ENCODE measurements at places on chromosomes 5 and 9.
A peak's percentile ranks its signal among the peaks of the same experiment; 100 is the strongest.

DNA sequence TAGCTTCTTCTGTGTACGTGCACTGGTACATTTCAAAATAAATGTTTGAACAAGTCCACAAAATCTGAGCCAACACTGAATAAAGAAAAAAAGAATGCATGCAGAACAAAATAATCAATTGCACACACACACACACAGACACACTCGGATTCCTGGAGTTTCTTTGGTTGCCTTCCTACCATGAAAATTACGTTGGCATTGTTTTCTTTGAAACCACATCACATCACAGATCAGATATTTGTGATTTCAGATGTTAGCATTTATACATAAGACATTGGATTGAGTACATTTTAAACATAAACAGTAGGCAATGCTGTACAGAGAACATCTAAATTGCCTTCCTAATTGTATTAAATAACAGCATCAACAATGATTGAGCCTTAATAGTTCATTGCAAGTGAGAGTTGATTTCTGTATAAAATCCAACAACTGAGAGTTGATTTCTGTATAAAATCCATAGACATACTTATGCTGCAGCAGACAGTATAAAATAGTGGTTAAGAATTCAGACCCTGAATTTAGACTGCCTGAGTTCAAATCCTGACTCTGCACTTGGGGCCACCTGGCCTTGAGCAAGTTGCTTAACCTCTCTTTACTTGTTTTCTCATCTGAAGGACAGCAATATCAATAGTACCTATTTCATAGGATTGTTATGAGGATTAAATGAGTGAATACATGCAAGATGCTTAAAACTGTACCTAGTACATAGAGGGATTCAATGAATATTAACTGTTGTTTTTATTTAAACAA is 101.7 kb upstream of the IFNE start:
- no peak for DNase-seq

- DNase-seq = peak; percentile 60
These were observed at the start of gene TNFSF8 for GRCh38 chr9:114930056-114930812. TNFSF8 (minus strand) TSS chr9:114930591; CDS start chr9:114930303, 288 bp downstream.

DNA sequence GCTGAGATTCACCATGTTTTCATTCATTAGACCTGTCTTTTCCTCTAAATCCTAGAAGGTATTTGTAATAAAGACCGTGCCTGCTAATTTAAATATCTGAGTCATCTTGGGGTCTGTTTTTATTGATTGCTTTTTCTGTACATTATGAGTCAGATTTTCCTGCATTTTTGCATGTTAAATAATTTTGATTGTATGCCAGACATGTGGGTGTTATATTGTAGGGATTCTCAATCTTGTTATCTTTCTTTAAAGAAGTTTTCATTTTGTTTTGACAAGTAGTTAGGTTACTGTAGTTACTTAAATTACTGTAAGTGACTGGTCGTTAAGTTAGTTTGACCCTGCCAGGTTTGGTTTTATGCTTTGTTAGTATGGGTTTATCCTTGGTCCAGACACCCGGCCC is 35.1 kb downstream of the EXOSC2 start:
- no peak for DNase-seq

DNA sequence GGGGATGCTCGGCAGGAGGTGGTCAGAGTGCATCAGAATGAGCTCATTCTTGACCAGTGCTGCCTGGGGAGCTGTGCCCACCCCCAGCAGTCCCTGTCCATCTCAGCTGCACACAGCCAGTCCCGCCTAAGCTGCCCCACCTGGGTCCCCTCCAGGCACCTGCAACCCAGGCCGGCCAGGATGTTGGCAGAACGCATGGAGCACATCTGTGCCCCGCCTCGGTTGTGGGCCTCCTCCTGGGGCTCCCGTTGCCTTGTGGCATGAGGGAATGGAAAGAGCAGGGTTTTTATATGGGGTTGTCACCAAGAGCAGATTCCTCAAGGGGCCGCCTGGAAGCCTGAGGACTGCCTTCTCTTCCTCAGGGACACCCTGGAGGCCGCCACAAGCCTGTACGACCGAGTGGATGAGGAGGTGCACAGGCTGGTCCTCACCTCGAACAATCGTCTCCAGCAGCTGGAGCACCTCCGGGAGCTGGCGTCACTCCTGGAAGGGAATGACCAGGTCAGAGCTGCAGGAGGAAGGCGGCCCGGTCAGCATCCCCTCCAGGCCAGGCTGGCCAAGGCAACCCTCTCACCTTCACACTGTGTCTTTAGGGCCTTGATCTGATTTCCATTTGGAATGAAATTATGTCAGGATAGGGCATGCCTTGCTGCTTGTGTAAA is 34.8 kb upstream of the LRRC14B start:
- DNase-seq = no peak

DNA sequence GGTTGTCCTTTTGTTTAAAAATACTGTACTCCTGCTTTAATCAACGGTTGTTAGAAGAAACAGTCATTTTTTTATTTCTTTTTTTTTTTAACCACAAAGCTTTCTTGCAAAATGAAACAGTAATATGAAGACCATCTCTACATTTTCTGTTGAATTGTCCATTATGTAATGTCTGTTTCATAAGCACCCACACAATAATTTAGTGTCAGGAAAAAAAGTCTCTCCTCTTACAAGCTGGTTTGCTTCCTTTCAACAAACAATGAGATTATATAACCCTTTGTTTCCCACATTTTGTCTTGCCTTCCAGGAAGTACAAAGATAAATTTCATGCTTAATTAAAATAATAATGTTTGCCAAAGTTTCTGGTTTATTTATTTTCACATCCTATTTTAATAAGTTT is 16.7 kb downstream of the CTNNAL1 start:
- no peak for DNase-seq

DNA sequence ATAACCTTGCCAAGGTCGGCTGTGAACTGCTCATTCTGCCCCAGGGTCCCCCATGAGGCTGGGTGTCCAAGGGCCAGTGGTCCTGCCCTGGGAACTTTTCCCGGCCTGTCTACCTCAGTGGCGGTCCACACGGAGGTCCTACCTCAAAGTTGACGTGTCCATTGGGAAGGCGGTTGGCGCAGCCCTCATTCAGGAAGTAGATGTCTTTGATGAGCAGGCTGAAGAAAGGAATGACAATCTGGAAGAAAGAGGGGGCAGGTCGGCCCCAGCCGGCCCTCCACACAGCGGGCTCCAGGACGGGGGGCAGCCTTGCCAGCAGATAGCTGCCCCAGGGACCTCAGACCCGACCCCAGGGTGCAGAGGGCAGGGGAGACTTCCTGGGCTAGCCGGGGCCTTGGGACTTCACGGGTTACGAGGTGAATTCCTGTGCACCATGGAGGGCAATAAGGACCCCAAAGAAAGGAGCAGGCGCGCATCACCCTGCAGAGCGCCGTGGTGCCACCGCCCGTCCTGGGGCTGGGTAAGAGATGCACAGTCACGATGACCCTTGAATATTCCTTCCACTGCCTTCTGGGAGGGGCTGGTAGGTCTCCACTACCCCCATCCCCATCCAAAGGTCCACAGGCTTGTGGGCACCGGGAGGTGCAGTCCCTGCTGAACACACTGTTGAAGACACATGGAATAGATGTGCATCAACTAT is 42.9 kb upstream of the RNF130 start:
- DNase-seq = no peak

GRCh38 chr5:30878296-30878695 is 315.2 kb upstream of the CDH6 start:
- no peak for DNase-seq

DNA sequence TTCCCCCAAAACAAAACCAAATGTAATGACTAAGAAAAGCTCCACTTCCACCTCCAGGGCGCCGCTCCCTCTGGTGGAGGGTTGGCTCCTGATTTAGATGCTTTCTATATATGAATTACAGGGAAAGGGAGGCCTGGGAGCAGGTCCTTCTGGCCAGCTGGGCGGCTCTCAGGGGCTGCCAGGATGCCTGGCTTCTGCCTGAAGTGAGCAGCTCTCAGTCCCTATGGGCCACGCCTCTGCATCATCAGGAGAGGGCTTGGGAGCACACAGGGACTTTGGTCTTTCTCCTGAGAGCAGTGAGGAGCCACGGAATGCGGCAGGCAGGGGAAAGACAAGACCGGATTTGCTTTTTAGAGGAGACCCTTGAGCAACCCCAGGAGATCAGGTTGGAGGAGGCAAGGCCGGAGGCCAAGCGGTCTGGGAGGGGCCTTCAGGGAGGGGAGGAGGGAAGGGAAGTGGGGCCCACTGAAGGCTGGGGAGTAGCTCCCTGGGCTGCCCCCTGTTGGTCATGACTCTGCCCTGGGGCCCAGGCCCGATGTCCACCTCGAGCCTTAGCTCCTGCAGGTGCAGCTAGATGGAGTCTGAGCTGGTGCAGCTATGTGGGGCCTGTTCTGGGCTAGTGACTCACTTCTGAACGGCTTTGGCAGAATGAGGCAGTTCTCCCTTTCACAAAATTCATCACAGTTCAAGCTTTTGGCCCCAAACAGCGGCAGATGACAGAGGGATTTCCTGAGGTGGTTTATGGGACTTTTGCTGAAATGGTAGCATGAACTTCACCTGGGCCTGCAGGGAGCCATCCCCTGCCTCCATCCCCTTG is 11.3 kb upstream of the GRHPR start:
- DNase-seq = no peak

DNA sequence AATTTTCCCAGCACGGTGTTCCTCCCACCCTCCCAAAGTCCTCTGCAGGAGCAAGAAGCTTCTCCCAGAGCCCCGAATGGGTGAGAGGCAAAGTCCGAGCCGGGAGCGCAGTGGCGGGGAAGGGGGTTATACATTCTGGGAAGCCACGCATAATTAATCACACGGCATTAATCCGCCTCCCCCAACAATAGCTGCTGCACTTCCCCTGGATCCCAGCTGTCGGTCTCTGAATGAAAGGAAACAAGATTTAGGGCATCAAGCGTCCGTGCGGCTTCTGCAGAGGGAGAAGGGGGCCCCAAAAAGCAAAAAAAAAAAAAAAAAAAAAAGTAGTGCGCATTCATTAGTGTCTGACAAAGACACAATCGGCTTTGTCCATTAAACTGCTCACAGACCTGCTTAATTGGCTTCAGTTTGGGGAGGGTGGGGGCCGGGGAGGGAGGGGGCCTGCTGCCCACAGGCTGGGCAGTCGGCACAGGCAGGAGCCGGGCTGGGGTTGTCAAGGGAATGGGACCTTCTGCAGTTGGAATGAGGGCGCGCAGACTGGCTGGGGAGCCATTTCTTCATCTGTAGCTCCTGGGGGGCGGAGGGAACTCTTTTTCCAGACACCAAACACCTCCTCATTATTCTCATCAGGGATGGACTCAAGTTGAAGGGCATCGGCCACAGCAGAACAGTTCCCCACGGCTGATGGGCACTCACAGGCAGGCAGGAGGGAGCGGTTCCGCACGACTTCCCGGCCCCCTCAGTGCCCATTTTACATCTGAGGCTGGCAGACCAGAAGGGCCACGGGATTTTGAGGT is 3.4 kb downstream of the NOTCH1 start:
- no peak for DNase-seq

GRCh38 chr9:99785010-99785590 is 36.6 kb upstream of the NR4A3 start:
- no peak for DNase-seq

- no peak for DNase-seq
These were observed 56.7 kb upstream of the FST start for GRCh38 chr5:53423724-53424123.

- DNase-seq = no peak
These were observed 227.2 kb upstream of the MAP3K1 start for GRCh38 chr5:56588131-56588487.

GRCh38 chr9:128275198-128276007 is at the start of gene GOLGA2:
GOLGA2 (minus strand) TSS chr9:128276007; CDS start chr9:128275976, 31 bp downstream.
- no peak for DNase-seq

DNA sequence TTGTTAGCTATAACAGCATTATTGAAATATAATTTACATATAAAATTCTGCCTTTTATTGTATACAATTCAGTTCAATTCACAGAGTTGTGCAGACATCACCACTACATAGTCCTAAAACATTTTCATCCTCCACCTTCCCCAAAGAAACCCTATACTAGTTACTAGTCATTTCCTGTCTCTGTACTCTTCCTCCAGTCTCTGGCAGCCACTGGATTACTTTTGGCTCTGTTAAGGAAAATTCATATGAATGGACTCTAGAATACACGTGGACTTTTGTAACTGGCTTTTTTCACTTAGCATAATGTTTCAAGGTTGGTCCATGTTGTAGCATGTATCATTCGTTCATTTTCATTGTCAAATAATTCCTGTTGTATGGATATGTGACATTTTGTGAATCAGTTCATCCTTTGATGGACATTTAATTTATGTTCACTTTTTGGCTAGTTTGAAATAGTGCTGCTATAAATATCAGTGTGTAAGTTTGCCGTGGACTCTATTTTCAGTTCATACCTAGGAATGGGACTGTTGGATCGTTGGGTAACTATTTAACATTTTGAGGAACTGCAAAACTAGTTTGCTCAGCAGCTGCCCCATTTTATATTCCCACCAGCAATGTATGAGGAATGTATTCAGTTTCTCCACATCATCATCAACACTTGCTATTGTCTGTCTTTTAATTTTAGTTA is 9.7 kb downstream of the ICE1 start:
- no peak for DNase-seq

GRCh38 chr9:121301881-121302286 is 33.9 kb downstream of the GSN start:
- no peak for DNase-seq

DNA sequence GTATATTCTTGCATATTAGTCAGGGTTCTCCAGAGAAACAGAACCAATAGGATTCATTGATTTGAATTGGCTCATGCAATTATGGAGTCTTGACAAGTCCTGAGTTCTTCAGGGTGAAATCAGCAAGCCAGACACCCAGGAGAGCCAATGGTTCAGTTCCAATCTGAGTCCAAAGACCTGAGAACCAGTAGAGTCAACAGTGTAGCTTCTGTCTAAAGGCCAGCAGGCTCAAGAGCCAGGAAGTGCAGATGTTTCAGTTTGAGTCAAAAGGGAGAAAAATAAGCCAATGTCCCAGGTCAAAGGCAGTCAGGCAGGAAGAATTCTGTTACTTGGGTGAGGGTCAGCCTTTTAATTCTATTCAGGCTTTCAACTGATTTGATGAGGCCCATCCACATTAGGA is 37.8 kb upstream of the ANKRD34B start:
- no peak for DNase-seq

GRCh38 chr5:119393201-119393691 is 37.4 kb downstream of the TNFAIP8 start:
- DNase-seq = no peak

GRCh38 chr5:113446358-113446927 is 11.7 kb upstream of the TSSK1B start:
- DNase-seq = no peak

DNA sequence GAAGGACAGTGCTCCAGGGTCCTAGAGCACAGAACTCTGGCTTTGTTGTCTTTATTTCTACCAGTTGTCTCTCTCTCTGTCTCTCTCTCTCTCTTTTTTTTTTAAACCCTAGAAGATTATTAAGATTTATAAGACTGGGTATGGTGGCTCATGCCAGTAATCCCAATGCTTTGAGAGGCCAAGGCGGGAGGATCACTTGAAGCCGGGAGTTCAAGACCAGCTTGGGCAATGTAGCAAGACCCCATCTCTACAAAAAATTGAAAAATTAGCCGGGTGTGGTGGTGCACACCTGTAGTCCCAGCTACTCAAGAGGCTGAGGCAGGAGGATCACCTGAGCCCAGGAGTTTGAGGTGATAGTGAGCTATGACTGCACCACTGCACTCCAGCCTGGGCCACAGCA is 65.0 kb upstream of the ABL1 start:
- DNase-seq = no peak

GRCh38 chr5:73233461-73234203 is 60.6 kb downstream of the TMEM174 start:
- DNase-seq = no peak

All from stimulated activated CD8-positive, alpha-beta memory T cell treated with anti-CD3 and anti-CD28 coated beads, Interleukin-12 subunit alpha, Interleukin-12 subunit beta, amount 100 ng/mL, for 4 hours (primary cell).